ENCODE measurements at places on chromosomes 1 and 21. TPM values are rescaled to one million over a fixed set of nuclear protein-coding genes. Genes with fewer than 3 reads are reported as not detected.

DNA sequence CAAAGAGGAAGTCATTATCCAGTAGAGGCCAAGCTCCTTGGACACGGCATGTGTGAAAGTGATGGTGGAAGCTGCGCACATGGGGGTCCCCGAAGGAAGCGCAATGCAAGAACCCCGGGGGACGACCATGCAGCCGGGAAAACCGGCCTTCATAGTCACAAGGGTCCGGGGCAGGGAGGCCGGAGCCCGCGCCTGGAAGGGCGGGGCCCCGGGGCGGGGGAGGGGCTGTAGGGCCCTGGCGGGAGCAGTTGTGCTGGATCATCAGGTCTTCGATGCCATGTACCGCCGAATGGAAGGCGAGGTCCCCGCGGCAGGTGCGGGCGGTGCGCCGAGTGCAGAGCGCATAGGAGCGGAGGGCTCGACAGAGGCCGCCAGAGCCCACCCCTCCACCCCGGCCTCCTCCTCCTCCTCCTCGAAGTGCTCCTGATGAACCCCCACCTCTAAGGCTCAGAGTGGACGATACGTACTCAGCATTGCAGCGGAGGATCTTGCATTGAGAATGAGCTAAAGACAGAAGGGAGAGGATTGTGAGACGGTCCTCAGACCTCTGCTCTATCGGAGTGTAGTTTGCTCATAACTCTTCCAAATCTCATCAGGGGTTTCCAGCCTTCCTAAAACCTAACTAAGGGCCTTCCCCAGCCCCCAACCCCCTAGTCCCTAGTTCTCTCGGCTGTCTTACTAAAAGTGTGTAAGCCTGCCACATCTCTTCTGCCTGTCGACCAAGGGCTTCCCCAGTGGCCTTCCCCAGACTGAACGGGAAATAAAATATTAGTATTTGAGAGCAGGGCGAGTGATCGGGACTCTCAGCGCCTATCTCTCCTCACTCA lies 2.1 kb downstream of the HJV start:
- no peak overlapping the region for H3K4me3 ChIP-seq
- DNase-seq: no peak
- peaks cover 31% of the 10 kb centered on the region for H3K27me3 ChIP-seq
- H3K36me3 ChIP-seq: no peaks in the 10 kb centered on the region
- H3K4me1 ChIP-seq: no peaks in the 10 kb centered on the region

- no peak overlapping the region for H3K4me3 ChIP-seq
- H3K27me3 ChIP-seq: peaks cover 3% of the 10 kb centered on the region
- no peak for DNase-seq
- H3K27ac ChIP-seq: no peak overlapping the region
Observed at GRCh38 chr21:35511696-35512162, 462.6 kb upstream of the RUNX1 start.

Gene DNAJC8
- 79.3 TPM for polyA plus RNA-seq

Gene AMY1B
- polyA plus RNA-seq: not detected

Gene LCE1D
- polyA plus RNA-seq: not detected
